ENCODE measurements at places on chromosomes 2 and 18.

DNA sequence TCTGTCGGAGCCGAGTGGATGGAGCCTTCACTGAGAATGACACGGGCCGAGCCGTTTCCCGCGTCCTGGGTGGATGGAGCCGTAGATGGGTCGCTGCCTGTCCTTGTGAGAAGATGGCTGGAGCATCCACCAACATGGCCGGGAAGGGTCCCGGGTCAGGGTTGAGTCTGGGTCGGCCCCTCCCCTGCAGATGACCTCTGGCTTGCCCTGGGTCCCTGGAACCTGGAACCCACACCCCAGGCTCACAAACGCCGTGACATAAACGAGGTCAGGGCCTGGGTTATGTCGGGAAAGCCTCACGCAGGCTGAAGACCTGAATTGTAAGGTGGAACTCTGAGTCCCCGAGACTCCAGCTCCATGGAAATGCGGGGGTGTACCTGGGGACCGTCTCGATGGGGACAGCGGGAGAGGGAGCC lies 94.9 kb downstream of the NFATC1 start:
- peak; percentile 42 for DNase-seq

DNA sequence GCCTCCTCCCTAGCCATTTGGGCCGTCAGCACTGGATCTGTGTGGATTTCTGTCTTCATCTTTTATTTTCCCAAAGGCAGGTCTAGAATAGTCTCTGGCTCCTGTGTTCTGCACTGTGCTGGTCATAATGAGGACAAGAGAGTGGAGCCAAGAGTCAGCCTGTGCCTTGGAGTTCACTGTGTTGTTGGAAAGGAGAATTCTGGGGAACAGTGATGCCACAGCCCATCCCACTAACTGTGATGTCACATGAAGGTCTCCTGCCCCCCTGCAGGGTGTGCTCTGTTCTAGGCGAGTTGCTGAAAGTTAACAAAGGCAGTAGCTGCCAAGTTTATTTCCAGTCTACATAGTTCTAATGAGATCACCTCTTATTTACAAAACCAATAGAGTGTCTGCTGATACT lies 248.5 kb downstream of the TPGS2 start:
- no peak for DNase-seq

DNA sequence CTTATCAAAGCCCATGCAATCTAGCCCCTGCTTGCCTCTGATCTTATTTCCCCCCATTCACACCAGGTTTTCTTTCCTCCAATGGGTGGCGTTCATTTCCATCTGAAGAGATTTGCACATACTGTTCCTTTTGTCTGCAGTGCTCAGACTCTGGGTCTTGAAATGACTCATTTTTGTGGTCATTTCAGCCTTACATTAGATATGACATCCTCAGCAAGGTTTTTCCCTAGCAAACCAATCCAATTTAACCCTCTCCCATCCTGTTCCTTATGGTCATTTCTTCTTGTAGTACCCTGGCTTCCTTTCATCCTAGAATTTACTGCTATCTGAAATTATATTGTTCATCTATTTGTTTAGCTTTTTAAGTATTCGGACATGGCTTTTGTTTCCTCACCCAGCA lies 42.5 kb upstream of the SCN1A start:
- no peak for DNase-seq

DNA sequence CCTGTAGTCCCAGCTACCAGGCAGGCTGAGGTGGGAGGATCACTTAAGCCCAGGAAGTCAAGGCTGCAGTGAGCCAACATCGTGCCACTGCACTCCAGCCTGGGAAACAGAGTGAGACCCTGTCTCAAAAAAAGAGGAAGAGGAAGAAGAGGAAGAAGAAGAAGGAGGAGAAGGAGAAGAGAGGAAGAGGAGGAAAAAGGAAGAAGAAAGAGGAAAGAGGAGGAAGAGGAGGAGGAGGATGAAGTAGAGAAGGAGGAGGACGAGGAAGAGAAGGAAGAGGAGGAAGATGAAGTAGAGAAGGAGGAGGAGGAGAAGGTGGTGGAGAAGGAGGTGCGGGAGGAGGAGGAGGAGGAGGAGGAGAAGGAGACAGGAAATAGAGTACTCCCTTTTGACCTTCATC lies 38.0 kb downstream of the CFAP210 start:
- DNase-seq, result no peak

DNA sequence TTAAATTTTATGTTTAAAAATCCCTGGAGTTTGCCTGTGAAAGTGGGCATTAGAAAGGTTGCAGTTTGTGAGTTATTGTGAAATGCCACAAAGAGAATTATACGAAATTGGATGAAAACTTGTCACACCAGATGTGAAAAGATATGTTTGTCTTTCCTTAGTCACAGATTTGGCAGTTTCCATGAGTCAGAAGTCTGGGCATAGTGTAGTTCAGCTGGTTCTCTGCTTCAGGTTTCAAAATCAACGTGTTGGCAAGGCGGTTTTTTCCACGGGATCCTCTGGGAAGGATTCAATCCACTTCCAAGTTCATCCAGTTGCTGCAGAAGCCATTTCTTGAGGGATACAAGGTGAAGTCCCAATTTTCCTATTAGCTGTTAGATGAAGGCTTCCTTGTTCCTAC lies 658.0 kb upstream of the CDH2 start:
- DNase-seq, result no peak

DNA sequence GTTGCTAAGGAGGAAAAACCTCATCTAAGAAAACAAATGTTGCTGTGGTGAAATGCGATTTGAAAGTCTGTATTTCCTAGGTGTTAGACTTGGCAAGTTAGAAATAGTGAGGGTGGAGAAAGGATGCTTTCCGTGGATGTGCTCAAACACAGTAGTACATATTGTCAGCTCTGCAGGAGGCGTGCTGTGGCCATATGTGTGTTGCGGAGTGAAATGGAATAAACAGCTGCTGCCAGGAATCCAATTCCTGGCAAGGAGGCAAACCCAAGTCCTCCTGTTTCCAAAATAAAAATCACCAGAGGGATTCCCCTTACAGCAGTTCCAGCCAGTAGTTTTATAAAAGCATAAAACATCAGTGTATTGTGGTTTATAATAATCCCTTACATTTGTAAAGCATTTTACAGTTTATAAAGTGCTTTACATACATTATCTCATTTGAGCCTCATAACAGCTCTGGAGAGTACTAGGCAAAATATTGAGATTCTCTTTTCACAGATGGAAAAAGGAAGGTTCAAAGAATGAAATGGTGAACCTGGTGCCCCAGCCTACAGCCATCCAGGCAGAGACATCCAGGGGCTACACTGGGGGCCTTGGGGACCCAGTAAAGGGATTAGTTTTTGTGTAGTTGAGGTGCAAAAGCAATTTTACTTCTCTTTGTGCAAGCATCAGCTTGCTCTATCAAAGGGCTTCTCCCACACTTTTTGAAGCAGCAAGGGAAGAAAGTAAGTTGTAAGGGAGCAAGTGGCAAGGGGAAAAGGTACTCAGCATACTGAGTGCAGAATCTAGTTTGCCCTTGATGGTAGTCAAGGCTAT lies 206.0 kb downstream of the AGPS start:
- DNase-seq, result no peak

DNA sequence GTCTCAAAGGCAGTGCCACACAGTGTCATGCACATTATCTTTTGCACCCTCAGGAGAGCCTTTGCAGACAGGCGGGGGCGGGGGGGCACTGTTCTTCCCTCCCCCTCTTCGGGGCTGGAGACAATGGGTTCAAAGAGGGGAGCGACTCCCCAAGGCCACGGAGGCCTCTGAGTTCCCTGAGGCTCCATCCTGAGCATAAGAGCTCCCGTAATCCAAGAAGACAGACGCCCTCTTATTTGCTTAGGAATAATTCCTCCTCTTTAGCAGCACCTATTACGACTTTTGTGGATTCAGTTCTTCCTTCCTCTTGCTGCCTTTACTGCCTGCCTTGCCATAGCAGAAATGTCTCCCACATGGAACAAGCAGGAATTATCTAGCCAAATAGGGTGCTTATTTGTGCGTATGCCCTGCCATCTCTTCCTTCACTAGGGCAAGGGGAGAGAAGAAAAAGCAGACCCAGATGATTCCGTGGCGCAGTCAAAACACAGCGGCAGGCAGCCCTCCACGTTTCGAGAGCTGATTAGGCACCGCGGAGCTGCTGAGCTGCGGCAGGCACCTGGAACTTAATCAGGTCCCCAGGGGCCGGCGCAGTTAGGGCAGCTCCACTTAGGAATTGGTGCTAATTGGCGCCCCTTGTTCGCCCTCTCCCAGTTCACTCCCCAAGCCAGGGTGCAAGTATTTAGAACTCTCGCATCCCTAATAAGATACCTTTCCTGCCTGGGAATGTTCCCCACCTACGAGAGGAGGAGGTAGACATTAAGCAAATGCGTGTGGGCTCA lies 233.4 kb upstream of the MYT1L start:
- DNase-seq, result no peak

All from Right ventricle myocardium inferior (tissue), 1 donor.